ENCODE measurements at places on chromosomes 2 and 18. TPM values are rescaled to one million over a fixed set of nuclear protein-coding genes. Genes with fewer than 3 reads are reported as not detected.

DNA sequence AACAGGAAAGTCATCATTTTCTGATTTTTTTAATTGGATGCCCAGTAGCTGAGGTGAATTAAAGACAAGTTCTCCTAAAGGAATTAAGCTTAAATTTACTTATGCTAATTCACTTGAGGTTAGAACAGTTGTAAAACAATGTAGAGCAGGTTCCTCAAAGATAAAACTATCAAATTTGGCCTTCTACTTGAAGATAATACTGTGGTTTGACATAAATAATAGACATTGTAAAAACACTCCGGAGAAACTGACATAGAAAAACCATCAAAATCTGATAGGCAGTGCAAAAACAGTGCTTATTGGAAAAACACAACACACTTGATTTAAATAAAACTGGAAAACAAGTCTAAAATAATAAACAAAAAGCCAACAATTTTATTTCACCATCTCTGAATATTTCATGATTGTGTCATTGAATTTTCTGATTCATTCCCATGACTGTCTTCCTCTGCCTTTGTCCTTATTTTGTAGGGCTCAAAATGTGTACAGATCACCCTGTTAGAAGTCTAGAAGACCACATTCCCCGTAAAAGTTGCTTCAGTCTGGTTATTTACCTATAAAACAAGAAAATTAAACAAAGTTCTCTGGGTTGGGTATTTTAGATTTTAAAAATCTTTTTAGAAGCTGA lies 28.3 kb upstream of the SLC40A1 start:
- DNase-seq, result no peak

LRATD1 gene
- 3.1 TPM for total RNA-seq

AOX1 gene
- 212 TPM for total RNA-seq

AKAIN1 gene
- not detected for total RNA-seq

GRCh38 chr2:165009466-165009865 lies 54.1 kb upstream of the SLC38A11 start:
- DNase-seq, result no peak

- DNase-seq, result no peak
Measured at GRCh38 chr2:39290433-39290832, 46.7 kb upstream of the CDKL4 start.

DNA sequence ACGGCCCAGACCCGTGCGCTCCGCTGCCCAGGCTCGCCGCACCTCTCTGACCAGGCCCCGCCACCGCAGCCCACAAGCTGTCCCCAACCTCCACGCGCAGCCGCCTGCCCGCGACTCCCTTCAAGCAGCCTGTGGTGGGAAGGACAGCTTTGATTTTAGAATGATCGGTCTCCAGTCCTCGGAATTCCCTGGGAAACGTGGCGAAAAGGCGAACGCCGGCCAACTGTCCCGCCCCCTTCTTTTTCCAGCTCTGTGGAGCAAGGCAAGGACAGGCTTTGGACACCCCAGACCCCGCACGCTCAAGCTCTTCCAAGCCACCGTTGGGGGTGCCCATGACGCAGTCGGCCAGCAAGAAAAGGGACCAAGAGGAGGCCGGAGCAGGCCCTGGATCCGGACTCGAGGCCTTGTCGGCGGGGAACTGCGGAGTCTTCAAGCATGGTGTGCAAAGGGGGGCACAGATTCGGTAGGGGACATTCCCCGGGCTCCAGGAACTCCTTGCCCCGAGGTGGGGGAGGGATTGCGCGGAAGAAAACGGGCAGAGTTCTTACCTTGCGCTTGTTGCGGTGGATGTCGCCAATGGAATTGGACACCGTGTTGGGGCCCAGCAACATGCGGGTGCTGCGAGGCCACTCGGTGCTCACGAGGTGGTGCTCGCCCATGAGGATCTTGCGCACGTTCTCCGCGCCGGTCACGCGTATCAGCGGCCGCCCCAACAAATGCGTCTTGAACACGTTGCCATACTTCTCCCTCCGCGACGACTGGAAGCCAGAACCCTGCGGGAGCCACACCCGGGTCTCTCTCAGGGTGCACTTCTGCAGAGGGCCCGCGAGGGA lies 4.0 kb downstream of the CYP26B1 start:
- peak; percentile 80 for DNase-seq

- peak; percentile 49 for DNase-seq
Measured at GRCh38 chr2:238090887-238091286, 9.3 kb upstream of the ESPNL start.

DNA sequence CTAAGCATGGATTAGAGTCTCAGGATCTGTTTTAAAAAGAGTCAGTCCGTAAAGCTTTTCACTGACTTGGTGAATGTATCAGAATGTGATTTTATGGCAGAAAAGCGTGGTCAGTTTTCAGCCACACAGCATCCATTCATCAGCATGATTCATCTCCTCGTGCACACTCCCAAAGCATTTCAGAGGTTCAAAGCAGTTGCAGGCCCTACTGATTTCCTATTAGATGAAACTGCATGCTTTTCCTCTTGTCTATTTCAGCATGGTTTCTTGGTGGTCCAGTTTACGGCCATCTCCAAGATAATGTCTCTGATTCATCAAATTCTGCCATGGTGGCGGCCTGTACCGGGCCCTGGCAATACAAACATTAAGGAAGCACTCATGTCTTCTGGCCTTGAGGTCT lies 4.8 kb upstream of the PARD6G start:
- DNase-seq, result no peak

- peak; percentile 32 for DNase-seq
Measured at GRCh38 chr2:217986256-217986961, 16.4 kb downstream of the TNS1 start.

- no peak for DNase-seq
Measured at GRCh38 chr2:232073699-232074098, 112.2 kb downstream of the DIS3L2 start.

DNA sequence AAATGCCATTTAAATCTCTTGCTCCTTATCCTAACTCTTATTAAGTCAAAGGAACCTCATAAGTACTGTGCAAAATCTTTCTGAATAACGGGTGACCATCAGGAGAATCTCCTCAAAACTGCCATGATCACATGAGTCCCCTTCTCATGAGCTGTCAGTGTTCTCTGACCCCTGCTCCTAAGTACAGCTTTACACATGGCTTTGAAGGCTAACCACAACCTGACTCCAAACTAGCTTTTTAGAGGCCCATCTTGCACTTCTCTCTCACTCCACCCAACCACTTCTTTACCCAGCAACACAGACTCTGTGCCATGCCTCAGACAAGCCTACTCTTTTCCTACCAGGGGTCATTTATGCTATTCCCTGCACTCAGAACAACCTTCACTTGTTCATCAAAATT lies 253.8 kb downstream of the GPD2 start:
- no peak for DNase-seq

GRCh38 chr2:95270541-95271081 lies 3.6 kb upstream of the PROM2 start:
- peak; percentile 63 for DNase-seq

TCF23 gene
- 10.7 TPM for total RNA-seq

ATIC gene
- total RNA-seq, result 57.7 TPM

GRCh38 chr18:80145196-80145804 lies 36.2 kb downstream of the ADNP2 start:
- DNase-seq, result no peak

UGT1A9 gene
- not detected for total RNA-seq

DNA sequence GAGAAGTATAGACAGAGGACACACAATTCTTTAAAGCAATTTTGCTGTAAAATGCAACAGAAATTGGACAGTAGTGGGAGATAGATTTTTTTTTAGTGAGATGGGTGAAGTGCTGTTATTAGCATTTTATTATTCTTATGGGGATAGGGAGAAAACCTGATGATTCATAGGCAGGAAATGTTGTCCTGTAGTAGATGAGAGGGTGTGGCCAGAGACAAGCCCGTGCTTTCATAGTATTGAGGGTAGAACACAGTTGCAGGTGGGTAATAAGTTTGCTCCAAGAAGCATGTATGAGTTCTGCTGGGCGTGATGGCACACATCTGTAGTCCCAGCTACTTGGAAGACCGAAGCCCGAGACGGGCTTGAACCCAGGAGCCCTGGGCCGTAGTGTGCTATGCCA lies 128.3 kb upstream of the ARHGAP28 start:
- DNase-seq, result no peak

DNA sequence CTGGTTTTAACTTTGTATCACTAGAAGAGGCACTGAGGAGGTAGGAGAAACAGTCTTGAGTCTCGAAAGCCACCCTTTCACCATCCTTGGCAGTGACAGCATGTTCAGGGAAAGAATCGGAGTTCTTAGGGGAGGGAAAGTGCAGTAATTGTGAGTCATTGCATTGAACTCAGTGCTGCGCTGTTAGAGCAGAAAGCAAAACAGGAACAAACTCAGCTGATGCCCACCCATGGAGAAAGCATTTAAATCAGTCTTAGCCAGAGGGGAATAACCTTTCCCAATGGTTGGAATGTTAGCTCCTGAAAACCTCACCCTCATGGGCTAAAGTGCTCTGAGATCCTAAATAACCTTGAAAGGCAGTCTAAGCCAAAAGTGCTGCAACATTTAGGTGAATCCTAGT lies 845.6 kb upstream of the CNTNAP5 start:
- no peak for DNase-seq
